ENCODE measurements at places on chromosomes 1 and 21. TPM values are rescaled to one million over a fixed set of nuclear protein-coding genes. Genes with fewer than 3 reads are reported as not detected.
A peak's percentile ranks its signal among the peaks of the same experiment; 100 is the strongest.

Gene RGS13
- total RNA-seq: 0.73 TPM

Gene ZNF670
- total RNA-seq: 15.2 TPM

Gene NLRP3
- total RNA-seq: 0.29 TPM

Gene PDC
- 1.5 TPM for total RNA-seq

Gene PRAMEF20
- total RNA-seq: not detected

Gene NEK2
- total RNA-seq: 1.9 TPM

Gene RUNX3
- total RNA-seq: 3.9 TPM

Gene FCRL1
- total RNA-seq: not detected

- no peak for ATAC-seq
Observed at GRCh38 chr21:16418642-16419041, 688.9 kb downstream of the USP25 start.

DNA sequence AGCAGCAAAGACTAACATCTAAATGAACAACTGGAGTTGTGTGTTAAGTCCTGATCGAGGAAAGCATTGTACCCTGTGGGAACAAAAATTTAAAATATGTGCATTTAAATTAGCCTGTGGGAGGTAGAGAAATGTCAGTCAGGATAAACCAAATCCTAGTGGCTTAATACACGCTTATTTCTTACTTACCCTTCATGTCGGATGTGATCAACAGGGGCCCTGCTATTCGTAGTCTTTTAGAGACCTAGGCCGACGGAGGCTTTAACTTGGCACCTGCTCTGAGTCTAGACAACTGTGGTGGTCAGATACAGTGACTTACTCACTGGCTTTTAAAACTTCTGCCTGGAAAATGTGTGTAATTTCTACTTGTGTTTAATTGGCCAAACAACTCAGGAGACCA lies 10.2 kb downstream of the GSTM3 start:
- no peak for ATAC-seq

DNA sequence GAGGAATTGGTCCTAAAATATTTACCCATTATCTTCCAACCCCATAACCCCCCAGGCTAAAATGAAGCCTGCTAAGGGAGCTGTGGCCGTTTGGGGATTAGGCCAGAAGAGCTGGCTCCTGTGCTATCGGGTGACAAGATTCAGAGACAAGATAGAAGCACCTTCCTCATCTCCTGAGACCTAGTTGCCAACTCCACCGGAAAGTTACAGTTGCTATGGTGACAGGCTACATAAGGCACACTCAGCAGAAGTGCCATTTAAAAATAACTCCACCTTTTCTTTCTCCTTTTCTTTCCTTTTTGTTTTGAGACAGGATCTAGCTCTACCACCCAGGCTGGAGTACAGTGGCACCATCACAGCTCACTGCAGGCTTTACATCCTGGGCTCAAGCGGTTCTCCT lies 43.6 kb upstream of the ROR1 start:
- no peak for ATAC-seq

GRCh38 chr1:20560966-20561365 lies 8.6 kb downstream of the FAM43B start:
- ATAC-seq: no peak

DNA sequence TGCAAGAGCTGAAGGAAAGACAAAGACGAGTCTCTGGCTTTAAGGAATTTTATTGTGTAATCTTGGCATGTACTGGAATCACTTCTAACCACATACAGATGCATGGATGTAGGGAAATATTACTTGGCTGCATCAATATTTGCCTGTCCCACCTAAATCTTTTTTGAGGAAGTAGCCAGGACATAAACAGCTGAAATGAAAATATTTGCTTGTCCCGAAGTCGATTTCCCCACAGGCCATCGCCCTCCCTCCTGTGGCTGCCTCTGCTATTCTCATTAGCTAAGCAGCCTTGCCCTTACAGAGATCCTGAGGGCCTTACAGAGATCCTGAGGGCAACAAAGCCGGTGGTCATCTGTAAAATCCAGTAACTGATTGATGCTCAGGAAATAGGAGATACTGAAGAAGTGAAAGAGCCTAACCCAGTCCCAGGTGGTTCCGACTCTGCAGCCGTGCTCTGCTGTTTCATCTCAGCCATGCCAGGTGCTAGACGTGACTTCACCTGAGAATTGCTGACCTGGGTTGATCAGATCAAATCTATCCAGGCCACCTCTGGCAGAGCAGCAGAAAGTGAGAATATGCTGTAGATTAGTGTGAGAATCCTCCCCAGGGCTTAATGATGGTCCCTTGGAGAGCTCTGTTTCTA lies 25.5 kb downstream of the MAN1C1 start:
- ATAC-seq: peak; percentile 61

GRCh38 chr1:161707503-161707902 lies 474 bp downstream of the FCRLA start:
- ATAC-seq: no peak

DNA sequence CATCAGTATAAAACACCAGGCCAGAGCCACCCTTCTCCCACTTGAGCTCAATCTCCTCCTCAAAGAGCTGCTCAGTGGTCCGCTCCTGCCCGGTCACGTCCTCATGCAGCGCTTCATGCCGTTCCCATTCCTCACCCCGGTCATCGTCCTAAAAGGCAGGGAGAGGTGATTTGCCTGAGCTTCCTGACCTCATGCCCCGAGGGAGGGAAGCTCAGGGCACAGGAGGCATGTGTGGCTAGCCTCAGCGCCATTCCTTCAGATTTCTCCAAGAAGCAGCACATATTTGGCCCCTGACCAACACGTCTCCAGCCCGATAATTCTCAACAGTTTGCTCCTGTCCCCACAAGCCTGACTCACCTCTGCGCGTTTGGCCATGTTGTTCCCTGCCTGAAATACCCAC lies 4.2 kb upstream of the GPN2 start:
- no peak for ATAC-seq

- no peak for ATAC-seq
Observed at GRCh38 chr1:14976256-14976655, 177.3 kb upstream of the TMEM51 start.

DNA sequence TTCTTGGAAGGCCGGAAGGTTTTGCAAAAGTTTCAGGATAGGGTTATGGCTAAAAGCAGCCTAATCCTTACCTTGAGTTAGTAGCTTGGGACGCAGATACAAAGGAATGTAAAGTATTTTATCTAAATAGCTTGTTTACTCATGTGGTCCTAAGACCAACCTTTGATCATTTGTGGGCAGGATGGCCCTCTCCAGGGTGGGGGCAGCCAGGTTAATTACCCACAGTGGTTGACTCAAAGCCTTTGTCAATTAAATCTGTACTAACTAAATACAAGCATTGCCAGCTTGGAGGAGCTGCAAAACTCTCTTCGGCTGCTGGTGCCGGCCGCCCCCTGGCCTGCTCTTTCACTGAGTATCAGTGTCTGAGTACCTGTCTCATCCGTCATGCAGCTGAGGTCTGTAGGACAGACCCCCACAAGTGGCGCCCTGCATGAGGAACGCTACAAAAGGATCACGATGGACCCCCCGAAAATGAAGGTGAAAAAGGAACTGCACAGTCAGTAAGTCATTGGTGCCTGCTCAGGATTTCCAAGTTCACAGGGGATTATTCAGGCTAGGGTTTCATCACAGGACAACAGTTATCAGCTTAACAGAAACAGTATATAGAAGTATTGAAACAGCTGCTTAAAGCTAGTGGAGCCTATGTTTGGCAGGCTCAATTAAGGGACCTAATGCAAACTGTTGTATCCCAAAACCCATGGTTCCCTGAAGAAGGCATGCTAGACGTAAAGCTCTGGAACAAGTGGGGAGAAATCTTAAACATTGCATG lies 212.5 kb upstream of the MAP1LC3C start:
- no peak for ATAC-seq

DNA sequence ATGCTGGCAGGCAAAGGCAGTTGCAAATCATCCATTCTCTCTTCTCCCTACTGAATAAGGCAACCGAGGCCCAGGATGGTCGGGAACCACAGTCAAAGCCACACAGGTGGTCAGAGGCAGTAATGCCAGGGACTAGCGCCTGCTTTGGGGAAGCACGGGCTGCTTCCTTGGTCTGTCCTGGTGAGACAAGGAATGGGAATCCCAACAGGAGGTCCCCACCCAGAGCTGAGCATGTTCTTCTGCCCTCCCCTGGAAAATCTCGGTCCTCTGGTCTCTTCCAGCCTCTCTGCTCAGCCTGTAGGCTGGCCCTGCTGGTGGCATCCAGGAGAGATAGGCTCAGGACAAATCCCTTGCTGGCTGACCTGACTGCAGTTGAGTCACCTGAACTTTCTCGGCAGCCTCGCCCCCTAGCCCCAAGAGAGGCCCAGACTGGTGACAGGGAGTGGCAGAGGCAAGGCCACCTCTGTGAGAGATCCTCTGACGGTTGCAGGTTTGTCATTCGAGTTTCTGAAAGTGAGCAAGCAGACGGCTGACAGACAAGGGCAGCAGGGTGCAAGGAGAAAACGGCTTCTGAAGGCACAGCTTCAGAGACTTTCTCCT lies 5.8 kb downstream of the OLIG1 start:
- no peak for ATAC-seq
